ENCODE measurements at places on chromosomes 6 and 20.

- no peak for DNase-seq
Observed at GRCh38 chr6:25002326-25003091, 66.7 kb upstream of the RIPOR2 start.

GRCh38 chr6:23533311-23533710 is 592.7 kb upstream of the NRSN1 start:
- no peak for DNase-seq

DNA sequence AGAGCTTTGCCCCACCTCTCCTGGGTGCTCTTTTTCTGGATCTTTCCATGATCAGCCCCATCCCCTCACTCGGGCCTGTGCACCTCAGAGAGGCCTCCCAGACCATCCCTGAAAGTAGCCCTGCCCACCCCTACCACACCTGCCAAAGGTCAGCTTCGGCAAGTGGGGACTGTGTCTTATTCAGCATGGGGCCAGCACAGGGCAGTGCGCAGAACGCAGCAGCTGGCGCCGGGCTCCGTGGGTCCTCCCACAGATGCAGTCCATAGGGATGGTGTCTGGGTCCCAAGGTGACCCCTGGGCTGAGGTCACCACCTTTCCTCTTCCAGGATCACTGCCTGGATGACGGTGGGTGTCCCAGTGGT is 79.4 kb downstream of the CEBPB start:
- DNase-seq, result no peak

DNA sequence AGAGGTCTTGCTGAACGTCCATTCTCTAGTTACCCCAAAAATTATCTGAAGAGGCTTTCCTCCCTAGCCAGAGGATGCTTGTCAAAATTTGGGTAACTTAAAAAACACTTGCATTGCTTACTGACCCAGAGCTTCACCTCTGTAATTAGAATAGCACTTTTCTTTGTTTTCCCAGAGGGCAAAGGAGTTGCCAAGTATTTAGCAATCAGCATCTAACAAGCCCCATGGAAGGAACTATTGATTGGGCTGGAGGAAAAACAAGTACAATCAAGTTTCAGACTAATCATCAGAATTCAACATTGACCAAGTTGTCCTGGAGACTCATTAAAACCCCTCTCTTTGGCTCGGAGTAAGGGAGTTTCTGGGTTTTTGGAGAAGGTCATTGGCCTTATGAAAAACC is 226.4 kb downstream of the TBC1D7 start:
- no peak for DNase-seq

- DNase-seq, result no peak
Observed at GRCh38 chr6:47138046-47138445, 95.9 kb upstream of the ADGRF1 start.

DNA sequence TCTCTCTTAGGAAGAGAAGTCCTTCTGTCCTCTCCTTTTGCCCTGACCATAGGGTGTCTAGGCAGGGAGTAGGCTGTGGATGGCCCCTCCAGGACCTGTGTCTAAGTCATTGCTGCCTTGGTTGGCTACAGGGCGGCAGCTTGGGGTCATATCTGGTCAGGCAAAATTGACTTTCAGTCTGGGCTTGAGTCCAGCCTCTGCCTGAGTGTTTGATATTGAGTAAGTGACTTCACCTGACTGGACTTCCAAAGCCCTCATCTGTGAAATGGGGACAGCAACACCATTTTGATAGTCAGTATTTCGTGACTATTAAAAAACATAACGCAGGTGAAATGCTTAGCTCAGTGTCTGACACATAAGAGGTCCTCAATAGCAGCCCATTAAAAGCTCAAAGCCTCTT is 4.6 kb downstream of the TGM3 start:
- no peak for DNase-seq
